ENCODE measurements at places on chromosomes 12 and 14.

DNA sequence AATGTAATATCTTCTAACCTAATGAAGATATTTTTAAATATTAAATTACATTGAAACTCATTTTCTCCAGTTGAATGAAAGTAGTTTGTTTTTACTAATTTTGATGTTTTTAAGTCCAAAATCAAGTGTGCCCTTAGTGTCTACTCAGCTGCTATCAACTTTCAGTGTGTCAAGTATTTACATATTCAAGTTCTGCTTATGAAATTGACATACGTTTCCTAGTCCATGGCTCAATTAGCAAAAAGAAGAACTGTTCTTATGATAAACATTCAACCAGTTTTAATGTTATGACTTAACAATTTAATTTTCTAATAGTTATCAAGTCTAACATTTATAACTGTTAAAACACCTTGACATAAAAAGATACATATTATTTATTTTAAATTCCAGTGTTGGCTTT, 137.1 kb downstream of the DUSP6 start:
- DNase-seq, result no peak

GRCh38 chr12:82047446-82047845, 288.3 kb upstream of the PPFIA2 start:
- no peak for DNase-seq

- DNase-seq, result no peak
These were observed 51.4 kb downstream of the GRIP1 start for GRCh38 chr12:66627270-66627987.

GRCh38 chr14:29741909-29742401, 185.7 kb downstream of the PRKD1 start:
- DNase-seq, result no peak

DNA sequence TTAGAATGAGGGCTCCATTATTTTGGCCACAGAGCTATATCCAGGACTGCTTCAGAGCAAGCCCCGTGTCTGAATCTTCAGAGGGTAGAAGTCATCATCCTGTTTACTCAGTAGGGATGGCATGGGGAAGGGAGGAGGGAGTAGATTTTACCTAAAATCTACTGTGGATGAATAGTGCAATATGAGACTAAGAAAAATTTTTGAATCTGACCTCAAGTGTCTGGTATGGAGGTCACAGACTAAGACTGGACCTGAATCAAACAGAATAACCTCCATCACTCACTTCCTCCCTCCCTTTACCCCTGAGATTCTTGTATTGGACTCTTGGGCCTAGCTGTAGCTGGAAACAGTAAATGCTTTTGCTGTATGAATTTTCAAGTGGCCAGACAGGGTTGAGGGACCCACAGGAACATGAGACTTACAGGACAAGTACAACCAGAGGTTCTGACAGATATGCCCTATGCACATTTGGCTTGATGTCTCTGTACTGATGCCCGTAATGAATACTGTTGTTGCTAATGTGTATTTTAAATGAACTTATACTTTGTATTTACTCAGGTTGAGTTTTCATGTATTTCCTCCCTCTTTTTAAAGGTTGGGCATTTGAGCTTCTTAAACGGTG, 78.5 kb downstream of the CCDC91 start:
- no peak for DNase-seq
